ENCODE measurements at places on chromosomes 2 and 18.

- DNase-seq, result no peak
Observed at GRCh38 chr2:208146006-208146405, at the start of gene CRYGB. CRYGB (minus strand) TSS chr2:208146158; CDS start chr2:208146120, 38 bp downstream.

DNA sequence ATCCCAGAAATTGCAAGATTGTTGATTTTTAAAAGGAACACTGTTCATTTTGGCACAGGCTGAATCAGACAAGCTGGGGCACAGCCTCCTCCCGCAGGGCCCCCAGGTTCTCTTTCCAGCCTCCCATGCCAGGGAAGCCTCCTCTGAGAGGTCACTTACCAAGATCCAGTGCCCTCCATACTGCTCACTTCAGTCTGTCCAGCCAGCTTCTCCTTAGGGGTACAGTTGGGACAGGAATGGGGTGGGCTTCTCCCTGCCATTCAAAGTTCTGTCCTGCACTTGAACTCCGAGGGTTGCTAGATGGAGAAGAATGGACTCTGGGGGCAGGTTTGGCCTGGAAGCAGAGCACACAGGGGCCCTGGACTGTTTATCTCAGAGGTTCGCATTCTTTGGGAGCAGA is 7.5 kb upstream of the CYP26B1 start:
- no peak for DNase-seq

- no peak for DNase-seq
Observed at GRCh38 chr2:162509288-162509968, 165.5 kb downstream of the GCA start.

DNA sequence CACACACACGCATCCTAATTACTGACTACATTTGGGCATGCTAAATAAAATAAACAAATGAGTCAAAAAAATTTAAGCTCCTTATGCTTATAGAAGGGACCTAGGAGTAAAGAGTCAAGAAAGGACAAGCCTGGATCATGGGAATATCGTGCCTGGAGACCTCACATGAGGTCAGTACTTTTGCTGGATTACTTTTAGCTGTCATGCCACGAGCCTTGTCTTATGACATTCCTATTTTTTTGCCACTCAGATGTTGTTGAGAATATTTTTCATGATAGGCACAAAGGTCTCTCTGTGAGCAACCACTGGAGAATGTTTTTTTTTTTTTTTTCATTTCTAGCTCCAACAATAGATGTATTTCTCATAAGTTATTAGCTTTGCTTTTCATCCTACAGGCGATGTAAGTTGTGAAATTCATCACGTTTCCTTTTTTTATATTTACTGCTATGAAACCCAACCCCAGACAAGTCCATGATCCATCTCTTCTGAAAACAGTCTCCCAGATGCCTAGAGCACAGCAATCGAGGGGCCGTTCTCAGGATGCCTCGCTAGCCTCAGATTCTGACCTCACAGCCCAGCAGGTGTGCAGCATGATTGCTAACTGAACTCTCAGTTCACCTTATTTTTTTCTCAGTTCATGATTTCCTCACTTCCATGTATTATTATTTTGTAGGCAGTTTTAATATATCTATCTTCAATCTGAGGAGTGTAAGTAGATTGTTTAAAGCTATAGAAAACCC is 464.5 kb downstream of the IRS1 start:
- no peak for DNase-seq

- DNase-seq, result no peak
Observed at GRCh38 chr2:5187283-5187682, 504.9 kb upstream of the SOX11 start.

GRCh38 chr2:165149439-165149838 is 54.4 kb downstream of the SCN3A start:
- DNase-seq, result no peak

DNA sequence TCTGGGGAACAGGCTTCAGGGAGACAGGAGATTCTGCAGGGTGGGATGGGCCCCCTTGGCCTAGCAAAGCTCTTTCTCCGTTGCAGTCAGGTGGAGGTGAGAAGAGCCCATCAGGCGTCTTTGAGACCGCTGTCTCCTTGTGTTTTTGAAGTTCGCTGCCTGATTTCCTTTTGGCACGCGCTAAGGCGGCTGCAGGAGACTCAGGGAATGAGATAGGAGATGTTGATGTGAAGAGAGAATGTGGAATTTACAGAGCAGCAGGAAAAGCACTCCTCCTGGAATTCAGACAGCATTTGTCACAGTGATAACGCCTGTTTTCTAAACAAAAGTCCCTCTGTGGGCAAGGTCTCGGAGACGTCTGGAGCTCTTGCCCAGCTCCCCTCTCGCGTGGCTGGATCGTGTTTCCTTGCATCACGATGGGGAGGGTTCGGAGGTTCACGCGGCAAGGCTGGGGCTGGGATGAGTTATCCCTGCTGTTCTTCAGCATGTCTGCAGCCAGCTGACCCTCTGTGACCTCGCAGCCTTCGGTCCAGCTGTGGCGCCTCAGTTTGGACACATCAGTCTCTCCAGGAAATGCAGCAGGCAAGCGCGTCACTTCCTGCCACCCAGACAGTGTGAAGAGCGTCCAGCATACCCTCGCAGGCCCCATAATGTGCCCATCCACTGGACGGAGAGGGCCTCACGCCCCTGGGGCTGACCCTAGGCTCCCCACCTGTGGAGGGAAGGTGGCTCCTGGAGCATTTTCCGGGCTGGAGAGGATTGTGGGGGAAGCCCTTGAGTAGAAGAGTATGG is 30.2 kb downstream of the GLI2 start:
- DNase-seq, result peak; percentile 78

DNA sequence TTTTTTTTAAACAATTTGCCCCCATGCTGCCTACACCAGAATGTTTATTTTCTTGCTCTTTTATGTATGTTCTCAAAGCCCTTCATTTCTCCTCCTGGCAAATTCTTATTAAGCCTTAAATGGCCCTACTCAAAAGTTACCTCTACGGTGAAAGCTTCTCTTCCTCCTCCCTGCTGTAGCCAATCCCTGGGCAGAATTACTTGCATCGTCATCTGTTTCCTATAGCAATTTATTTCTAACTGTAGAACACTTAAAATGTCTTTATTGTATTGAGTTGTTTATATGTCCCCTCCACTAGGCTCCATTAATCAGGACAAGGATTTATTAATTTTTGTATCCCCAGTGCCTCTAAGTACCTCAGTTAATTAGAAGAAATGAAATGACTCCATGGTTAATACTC is 2.5 kb upstream of the RAD51AP2 start:
- DNase-seq, result no peak

DNA sequence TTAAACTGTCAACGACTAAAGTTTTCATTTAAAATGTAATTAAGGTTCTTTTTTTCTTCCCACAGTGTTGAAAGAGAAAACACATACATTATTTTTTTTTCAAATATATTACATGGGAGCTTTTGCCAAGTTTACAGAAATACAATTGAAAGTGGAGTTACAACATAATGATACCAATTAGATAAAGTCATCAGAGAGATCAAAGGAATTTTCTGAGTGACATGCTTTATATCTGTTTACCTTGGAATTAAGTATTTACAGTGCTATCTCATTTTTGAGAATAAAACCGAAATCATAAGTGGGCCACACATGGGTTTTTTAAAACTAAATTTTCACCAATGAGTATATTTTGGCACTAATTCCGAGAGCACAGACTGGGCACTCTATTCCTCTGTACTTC is 165.2 kb downstream of the RAPGEF4 start:
- no peak for DNase-seq

- DNase-seq, result no peak
Observed at GRCh38 chr18:59923539-59924196, 23.9 kb downstream of the PMAIP1 start.

DNA sequence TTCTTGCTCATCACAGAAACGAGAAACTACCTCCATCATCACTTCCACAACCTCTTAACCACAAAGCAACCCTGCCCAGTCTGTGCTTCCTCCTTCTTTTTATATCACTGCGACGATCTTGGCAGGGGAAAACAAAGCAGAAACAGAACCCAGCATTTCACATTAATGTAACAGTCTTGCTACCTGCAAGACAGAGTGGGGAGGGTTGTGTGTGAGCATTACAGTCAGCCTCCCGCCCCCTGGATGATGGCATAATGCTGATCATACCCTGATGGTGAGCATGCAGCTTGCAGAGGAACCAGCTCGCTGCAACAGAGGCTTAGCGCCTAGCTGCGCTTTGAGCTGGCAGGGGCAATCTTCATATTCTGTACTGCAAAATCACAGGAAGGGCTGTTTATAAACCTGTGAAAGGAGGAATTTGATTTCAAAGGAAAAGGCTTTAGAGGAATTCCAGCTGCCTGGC is 376.1 kb downstream of the IRS1 start:
- DNase-seq, result no peak

GRCh38 chr2:200689115-200689514 is 103.3 kb downstream of the AOX1 start:
- DNase-seq, result no peak

DNA sequence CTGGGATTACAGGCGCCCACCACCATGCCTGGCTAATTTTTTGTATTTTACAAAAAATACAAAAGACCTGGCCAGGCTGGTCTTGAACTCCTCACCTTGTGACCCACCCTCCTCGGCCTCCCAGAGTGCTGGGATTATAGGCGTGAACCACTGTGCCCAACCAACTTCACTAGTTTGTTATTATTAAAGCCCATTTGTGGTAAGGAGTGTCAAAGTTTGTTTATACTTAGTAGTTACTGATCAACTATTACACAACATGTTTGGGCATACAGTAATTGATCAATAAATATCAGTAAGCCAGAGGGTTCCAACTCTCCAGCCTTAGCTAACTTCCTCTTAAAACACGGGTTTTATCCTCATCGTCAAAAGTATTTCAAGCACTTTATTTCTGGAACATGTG is 67.5 kb upstream of the ZNG1B start:
- no peak for DNase-seq

GRCh38 chr2:98034745-98035144 is 39.0 kb upstream of the TMEM131 start:
- DNase-seq, result no peak

- DNase-seq, result no peak
Observed at GRCh38 chr18:35835833-35836232, 136.6 kb upstream of the RMP24 start.

- DNase-seq, result no peak
Observed at GRCh38 chr2:82748653-82749052, 1710.4 kb downstream of the SUCLG1 start.

- DNase-seq, result no peak
Observed at GRCh38 chr2:15561574-15562344, 625 bp upstream of the NBAS start.

DNA sequence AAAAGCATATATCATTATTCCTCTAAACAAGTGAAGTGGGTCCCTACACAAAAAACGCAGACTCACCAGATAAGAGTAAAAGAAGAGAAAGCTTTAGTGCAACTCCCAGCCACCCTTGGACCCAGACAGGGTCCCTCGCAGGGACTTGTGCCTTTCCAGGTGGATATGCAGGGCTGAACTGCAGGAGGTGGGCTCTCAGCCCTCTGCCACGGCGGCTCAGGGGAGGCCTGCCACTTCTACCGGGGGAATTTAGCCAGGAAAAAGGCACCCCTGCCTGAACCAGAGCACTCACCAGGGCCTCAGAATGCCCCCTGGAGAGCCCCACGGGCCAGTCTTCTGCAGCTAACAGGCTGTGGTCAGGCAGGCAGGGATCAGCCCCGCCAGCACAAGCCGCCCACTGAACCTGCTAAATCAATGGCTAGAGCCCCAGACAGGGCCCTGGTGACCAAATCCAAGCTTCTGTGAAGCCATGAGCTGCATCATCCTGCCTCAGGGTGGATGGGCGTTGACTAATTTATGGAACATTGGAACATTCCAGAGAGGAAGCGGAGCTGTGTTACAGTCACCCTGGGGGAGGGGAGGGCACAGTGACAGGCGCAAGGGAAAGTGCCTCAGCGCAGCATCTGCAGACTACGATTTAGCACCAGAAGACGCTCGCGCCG is 209.3 kb downstream of the EIPR1 start:
- DNase-seq, result peak; percentile 53

DNA sequence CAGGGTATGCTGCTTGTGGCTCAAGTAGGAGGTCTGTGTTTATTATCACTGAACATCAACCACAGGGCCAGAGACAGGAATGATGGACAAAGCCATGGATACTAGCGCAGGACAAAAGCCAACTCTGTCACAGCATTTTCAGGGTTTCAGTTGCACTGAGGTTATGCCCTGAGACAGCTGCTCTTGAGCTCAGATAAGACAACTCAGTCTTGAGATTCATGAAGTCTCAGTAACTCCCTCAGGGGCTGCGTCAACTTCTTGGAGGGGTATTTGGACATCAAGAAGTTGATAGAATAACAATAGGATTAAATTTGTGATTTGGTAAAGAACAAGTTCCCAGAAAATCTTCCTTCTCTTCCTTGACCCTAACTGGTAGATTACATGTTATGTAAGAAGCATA is 287.0 kb upstream of the SLC14A2 start:
- DNase-seq, result no peak

DNA sequence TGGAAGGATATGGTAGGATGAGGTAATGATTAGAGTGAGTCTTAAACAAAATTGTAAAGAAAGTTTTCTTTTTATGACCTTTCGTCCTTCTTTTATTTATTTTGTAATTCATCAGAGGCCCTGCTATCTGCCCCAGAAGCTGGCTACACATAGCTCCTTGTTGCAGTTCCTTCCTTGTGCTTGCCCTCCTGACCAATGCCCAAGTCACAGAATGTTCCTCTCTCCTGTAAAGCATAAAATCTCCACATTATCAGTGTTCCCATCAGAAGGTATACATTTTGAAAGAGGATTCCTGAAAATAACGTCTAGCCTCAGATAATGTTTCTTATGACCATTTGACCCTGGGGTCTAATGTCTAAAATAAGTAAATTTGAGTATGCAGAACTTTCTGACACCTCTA is 78.3 kb downstream of the RND3 start:
- no peak for DNase-seq

DNA sequence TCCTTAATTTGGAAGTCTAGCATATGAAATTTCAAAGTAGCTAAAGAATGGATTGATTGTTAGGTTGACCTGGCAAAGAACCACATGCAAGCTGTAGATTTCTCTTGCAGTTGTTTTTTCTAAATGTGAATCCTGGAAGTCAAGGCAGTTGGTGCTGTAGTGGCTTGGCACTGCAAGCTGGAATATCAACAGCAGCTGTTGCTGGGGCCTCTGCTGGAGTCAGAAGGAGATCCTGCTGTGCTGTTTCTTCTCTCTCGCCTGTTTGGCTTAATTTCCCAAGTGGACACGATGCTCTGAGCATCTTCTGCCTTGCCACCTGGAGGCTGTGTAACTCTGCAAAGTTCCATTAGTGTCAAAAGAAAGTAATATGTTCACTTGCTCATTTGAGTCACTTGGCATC is 12.6 kb downstream of the PIK3C3 start:
- no peak for DNase-seq

- DNase-seq, result no peak
Observed at GRCh38 chr2:138183705-138184104, 219.4 kb downstream of the HNMT start.

- DNase-seq, result no peak
Observed at GRCh38 chr2:150267651-150268415, 219.6 kb downstream of the RND3 start.
